ENCODE measurements at places on chromosomes 6 and 20.

DNA sequence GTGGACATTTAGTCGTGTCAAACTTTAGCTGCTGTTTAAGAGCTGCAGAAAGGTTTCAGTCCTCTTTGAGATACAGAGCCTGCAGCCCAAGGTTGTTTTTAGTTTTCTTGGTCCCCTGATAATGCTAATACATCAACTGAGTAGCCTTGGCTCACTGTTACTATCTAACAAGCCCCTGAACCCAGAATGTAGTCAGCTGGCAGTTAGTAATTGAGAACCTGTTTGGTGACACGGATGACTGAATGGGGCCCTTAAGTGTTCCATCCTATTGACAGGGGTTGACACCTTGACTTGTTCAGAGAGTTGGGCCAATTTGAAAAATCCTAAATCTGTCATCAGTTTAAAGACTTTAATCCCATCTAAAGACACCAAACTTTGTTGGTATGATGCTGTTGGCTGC lies 2.8 kb downstream of the RTN4IP1 start:
- DNase-seq = no peak

GRCh38 chr6:31037169-31037568 lies 26.9 kb downstream of the MUC22 start:
- no peak for DNase-seq

DNA sequence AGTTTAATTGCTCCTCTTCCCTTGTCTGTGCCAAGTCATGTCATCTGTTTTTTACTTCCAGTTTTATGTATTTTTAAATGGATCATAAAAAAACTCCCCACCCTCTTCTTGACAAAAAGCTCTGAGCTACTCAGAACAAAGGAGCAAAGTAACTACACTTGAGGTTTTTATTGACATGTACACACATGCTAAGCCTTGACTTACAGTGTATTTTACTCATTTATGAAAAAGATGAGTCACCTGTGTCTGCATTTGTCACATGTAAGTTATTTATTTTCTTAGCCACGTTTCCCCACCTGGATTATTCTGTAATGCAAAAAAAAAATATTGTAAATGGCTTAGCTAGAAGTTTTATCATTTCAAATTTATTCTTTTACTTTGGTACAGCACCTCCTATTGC lies 628.8 kb upstream of the SLC35B3 start:
- DNase-seq = no peak

GRCh38 chr6:102981490-102982015 lies 1588.0 kb downstream of the GRIK2 start:
- DNase-seq = no peak

DNA sequence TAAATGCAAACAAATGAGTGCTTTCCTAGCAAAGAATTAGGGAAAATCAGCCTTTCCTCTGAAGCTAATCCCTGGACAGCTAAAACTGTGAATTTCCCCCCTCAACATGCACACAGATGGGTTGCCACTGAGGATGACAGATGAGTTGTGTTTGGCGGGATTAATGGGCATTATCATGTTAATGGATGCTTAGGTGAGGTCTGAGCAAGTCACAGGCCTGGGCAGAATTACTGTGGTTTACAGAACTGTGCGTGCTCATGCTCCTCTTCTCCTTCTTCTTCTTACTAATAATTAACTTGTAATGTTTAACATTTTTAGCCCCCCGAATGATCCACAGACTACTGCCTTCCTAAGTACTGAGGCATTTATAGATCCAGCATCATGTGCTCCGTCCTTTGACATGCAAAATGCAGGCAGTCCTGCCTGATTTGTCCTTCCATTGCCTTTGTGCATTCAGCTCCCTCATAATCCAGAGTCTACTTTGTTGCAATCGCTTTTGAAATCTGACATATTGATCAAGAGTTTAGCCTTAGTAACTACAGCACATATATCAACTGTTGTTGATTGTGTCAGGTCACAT lies 753.4 kb upstream of the MMS22L start:
- DNase-seq = no peak

DNA sequence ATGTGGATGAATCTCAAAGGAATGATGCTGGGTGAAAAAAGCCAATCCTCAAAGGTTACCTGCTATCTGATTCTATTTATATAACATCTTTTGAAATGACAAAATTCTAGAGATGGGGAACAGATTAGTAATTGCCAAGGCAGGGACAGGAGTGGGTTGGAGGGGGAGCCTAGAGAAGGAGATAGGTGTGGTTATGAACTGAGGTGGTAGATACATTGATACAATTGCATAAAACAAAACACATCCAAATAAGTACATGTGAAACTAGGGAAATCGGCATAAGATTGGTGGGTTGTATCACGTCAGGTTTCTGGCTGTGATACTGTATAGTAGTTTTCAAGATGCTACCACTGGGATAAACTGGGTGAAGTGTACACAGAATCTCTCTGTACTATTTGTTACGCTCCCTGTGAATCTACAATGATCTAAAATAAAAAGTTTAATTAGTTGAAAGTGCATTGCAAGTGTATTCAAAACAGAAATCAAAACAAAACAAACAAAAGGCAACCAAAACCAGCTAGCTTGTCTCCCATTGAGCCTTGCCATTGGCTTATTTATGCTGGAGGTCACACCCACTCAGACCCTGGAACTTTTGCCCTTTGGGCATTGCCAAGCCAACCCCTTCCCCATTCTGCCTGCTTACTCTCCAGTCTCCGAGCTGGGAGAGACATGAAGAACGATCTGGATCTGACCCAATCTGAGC lies 27.8 kb downstream of the PPP1R16B start:
- no peak for DNase-seq

DNA sequence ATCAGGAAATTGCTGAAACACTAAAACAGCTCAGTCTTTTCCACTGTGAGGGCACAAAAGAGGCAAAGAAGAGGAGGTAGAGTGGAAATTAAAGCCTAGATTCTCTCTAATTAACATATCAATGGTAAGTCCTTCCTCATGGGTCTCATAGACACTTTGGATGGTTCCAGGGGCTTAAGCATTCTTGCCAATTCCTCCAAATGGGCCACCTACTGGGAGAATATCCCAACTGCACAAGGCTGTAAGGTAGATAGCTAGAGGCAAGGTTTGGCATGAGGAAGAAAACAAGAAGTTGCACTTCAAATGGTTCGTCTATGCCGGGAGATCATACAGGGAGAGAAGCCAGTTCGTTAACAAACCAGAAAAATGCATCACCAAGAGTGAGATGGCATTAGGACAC lies 107.6 kb upstream of the KHDRBS2 start:
- no peak for DNase-seq

GRCh38 chr20:63978319-63979228 lies 868 bp downstream of the SAMD10 start:
- DNase-seq = peak; percentile 76

- no peak for DNase-seq
Measured at GRCh38 chr20:22974354-22974753, 60.8 kb upstream of the SSTR4 start.

- no peak for DNase-seq
Measured at GRCh38 chr6:1627827-1628560, 18.3 kb downstream of the FOXC1 start.

DNA sequence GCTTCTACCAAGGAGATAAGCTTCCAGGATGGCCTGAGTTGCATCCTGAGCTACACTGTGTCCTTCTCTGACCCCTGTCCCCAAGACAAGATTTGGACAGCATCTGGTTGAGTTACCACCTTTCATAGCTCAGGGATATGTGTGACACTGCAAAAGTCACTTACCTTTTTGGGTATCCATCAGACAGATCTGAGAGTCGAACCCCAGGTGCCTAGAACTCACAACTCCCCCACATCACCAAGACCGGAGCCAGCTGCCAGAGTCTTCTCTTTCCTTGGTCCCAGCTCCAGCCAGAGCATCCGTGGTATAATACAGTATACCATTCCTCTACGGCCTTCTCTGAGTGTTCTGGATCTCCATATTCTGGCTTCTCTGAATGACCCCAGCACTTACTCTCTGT lies 133.0 kb downstream of the CD83 start:
- DNase-seq = no peak

GRCh38 chr6:134995536-134995935 lies 45.6 kb upstream of the ALDH8A1 start:
- DNase-seq = no peak

DNA sequence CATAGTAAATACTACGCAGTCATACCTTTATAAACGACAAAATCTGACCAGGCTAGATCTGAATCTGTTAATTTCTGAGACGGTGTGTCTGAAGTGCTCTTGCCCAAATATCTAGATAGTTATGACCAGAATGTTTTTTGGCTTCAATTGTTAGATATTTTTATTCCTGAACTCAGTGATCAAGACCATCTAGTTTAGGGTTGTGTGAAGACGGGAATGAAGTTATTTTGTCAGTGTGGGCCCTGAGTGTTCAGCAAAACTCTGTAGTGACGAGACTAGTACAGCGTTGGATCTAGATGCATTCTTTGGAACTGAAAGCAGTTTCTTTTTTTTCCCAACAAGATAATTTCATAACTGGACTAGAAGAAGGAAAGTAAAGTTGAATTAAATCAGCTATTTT lies 3.1 kb downstream of the STXBP5 start:
- no peak for DNase-seq

- DNase-seq = no peak
Measured at GRCh38 chr6:64013011-64013410, 377.4 kb downstream of the PHF3 start.

- no peak for DNase-seq
Measured at GRCh38 chr20:31739550-31739977, 474 bp downstream of the TPX2 start.

DNA sequence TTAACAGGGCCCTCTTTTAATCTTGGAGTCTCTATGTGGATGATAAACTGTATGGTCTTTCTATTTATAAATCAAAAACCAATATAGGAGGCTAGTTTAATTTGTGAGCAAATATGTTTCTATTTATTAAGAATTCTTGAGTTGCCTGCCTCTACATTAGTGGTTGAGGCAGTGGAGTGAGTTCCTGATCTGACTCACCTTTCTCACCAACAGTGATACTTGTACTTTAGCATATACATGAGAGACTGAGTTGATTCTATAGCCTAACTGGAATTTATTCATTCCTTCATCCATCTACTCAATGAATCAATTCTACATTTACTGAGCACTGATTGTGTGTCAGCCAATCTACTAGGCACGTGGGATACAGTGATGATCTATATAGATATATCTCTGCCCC lies 126.9 kb downstream of the TRMT11 start:
- DNase-seq = no peak

GRCh38 chr6:118186672-118187567 lies 279.9 kb downstream of the SLC35F1 start:
- no peak for DNase-seq

DNA sequence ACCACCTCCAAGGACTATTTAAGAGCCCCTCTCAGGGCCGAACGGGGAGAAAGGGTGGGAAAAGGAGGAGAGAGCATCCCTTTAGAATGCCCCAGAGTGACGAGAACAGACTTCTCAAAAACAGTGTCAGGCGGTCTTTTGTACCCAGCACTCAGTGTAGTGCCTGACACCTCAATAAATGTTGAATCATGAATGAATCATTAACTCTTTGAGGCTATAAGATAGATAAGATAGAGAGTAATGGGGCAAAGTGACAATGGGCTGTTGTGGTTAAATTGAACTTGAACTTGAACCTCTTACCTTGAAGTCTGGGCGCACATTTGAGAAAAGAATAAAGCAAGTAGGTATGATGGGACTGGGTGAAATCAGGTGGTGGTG lies 7.4 kb downstream of the TCF21 start:
- DNase-seq = peak; percentile 71

GRCh38 chr20:18719426-18719825 lies 94.2 kb upstream of the SCP2D1 start:
- DNase-seq = no peak

DNA sequence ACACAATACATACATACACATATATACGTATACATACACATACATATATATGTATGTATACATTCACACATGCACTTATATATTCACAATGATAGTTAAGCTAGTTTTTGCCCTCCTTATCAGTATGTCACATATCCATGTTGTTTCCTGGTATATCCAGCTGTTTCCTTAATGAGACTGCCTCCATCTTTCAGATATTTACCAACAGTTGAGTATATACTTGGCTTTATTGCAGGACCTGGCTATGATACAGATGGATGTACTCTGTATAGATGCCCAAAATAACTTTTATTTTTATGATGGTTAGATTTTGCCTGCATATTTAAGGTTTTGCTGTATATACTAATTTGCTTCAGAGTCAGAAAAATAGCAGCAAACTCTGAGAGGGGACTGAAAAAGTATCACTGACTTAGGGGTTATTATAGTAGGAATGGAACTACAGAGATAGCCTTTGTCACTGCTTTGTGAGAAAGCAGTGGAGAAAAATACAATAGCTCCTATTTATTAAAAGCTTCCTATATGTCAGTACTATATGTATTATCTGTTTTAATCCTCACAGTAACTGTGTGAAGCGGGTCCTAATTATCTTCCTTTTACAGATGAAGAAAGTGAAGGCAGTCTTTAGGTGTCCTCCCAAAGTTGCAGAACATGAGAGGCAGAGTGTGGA lies 35.5 kb downstream of the CARMIL1 start:
- DNase-seq = no peak

- no peak for DNase-seq
Measured at GRCh38 chr20:37392441-37393195, 46.7 kb downstream of the SRC start.

All from LoVo (cell line).